ENCODE measurements at places on chromosomes 3 and 15.

GRCh38 chr3:190272747-190273146 lies 49.5 kb downstream of the CLDN1 start:
- no peak for DNase-seq

DNA sequence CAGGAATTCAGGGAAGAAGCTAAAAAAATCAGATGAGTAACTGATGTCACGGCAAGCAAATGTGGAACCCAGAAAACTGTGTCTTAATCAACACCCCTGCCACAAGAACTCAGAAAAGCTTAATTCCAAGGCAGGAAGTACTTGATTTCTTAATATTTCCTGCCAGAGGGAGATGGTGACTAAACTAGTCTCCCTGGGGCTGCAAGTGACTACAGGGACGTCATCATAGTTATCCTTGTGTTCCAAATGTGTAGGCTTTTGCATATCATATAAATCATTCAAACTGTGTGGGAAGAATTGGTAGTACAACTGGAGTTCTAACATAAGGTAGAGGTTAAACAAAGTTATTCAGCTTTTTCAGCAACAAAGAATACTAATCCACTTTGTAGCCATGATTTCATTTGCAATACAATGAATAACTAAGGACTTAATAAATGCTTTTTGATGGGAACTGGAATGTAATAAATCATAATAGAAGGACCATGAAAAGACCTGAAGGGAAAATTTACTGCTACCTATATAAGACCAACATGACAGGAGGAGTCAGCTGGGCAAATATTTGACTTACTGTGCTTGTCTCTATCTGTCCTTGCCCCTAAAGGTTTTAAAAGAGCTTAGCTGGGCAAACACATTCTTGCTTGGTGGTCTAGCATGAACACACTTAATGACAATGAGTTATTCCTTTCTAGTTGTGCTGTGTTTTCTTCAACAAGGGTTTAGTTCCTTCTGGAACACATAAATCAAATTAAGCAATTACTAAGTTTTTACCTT lies 76.0 kb upstream of the NECTIN3 start:
- DNase-seq = no peak

GRCh38 chr15:80579611-80580010 lies 115.5 kb upstream of the ABHD17C start:
- no peak for DNase-seq

DNA sequence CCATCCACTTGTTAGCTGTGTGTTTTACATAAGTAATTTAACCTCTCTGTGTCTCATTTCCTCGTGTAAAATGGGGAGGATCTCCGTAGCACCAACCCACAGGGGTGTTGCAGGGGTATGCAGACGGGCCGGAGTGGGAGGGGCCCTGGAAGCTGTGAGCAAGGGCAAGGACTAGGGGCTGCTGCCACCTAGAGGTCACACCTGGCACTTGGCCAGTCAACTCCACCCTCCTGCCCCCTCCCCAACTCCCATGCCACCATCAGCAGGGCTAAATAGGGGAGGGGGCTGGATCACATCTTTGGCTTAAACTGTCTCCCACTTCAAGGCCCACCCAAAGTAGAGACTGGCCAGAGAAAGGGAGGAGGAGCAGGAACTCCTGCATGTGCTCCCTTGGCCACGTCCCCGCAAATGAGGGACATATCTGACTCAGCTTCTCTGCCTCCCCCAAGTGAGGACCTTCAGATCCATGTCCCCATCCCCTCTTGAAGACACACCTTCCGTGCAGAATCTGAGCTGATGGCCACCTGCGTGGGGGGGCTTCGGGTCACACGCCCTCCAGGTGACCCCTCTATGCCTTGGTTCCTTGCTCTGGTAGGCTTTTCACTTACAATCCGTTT lies 2.6 kb downstream of the CCDC9B start:
- peak; percentile 28 for DNase-seq

- DNase-seq = no peak
Observed at GRCh38 chr15:58985443-58985842, 2.0 kb upstream of the RNF111 start.

- no peak for DNase-seq
Observed at GRCh38 chr3:56725175-56725574, 42.1 kb upstream of the TASOR start.

GRCh38 chr3:98778383-98778782 lies 15.2 kb downstream of the ST3GAL6 start:
- no peak for DNase-seq

- no peak for DNase-seq
Observed at GRCh38 chr3:156782921-156783320, 43.2 kb upstream of the LEKR1 start.

DNA sequence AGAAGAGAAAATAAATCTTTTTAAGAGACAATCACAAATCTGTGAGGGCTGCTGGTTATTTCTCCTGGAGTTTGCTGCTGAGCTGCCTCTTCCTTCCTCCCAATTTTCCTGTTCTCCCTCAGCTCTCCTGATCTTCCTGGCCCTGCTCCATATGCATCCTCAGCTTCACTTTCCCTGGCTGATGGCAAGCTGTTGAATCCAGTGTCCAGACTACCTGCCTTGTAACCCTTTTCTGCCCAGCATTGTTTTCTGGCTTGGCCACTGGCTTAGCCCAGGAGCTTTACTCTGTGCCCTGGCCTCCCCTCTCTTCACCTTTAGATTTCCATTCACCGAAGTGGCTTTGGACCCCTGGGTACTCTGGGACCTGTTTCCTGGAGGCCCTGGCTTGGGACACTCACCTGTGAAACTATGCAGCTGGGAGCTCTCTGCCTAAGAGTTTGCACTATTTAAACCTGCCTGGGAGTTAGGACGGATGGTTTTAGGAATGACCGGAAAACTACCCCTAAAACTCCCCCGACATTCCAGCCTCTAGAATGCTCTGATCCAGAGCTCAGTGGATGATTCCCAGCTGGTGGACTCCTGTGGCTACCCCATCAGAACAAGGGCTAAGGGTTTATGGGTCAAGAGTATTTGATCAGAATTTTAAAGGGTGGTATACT lies 90.0 kb downstream of the RBPMS2 start:
- DNase-seq = no peak

DNA sequence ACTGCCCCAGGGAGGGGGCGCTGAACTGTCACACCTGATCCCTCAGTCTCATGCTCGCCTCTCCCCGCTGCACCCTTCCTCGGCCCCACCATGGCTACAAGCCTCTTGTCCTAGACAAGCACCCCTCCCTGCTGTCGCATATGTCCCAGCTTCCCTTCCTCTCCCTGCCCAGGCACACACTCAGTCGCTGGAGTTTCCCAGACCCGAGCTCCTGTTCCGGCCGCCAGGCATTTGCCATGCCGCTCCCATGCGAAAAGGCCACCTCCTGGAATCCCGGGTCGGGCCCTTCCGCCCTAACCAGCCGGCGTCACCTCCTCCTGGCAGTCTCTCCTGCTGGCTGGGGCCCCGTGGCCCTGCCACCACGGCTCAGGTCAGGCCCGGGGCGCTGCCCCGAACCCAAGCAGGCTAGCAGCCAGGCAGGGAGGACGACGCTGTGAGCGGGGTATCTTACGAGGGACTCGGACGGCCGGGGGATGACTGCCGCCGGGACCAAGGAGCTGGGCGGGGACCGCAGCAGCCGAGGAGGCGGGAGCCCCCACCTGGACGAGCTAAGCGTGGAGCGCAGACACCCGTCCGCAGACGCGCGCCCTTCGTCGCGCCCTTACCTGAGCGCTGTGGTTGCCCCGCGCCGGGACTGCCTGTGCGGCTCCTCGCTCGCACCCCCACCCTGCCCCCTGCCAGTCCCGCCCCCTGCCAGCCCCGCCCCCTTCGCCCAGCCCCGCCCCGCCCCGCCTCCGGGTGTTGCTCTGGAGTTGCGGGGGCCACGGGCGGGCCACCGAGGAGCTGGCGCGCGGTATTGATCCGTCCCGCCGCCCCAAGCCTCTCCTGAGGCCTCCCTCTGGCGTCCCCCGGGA lies at the start of gene ALS2CL:
Gene ALS2CL, minus strand, starts transcription at position 642 of the 854 bp plus-strand sequence. CDS start 4,239 bp downstream, outside the sequence.
- DNase-seq = no peak

DNA sequence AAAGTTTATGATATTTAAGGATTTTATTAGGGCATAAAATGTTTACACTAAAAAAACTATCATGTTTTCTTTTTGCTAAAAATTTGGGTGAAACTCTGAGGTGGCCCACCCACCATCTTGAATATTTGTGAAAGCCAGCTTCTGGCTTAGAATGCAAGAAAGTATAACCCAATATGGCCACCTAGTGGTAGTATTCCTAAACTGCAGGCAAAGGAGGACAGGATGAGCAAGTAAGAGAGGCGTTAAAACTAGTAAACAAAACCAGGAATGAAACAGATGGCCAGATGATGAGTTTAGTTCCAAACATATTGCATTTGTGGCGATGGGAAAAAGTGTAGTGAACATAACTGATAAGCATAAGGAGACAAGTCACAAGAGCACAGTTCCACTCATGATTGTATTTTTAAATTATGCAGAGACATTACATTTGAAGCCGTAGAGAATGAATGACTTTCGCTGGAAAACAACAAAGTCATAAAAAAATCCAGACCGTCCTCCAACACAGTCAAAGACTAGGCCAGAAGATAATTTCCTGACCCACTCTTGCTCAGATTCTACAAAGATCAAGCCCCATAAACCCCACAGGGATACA lies 103.3 kb upstream of the PRTG start:
- DNase-seq = peak; percentile 32

DNA sequence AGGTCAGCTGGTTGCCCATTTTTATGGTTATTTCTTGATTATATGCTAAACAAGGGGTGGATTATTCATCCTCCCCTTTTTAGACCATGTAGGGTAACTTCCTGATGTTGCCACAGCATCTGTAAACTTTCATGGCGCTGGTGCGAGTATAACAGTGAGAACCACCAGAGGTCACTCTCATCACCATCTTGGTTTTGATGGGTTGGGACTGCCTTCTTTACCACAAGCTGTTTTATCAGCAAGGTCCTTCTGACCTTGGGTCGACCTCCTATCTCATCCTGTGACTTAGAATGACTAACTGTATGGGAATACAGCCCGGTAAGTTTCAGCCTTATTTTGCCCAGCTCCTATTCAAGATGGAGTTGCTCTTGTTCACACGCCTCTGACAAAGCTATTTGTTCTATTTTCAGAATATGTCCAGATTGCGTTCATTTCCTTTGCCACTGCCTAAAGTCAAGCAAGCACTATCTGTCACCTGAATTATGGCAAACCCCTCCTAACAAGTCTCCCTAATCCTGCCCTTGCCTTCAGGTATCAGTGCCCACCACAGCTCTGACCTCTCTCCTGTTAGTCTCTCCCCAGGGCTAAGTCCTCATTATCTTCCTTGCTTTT lies 308.5 kb downstream of the ROBO2 start:
- DNase-seq = no peak

DNA sequence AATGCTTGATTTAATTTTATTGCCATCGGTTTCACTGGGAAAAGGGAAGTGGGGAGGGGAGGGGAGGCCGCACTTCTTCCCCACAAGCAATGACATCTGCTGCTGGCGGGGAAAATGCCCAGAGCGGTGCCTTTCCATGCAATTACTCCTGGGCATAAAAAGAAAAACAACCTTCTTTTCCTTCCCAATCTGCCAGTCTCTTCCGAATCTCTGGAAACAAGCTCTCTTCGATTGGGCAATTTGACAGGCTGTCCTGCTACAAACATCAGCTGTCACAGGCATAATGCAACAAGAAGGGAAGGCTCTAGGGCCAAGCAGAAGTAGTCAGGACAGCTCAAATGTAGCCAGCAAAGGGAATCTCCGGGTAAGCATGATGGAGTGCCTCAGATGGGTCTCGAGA lies 93.4 kb upstream of the STRIT1 start:
- no peak for DNase-seq

- no peak for DNase-seq
Observed at GRCh38 chr15:67120009-67120838, 54.8 kb downstream of the SMAD3 start.

- DNase-seq = no peak
Observed at GRCh38 chr15:90037961-90038631, 37.0 kb downstream of the ZNF710 start.

DNA sequence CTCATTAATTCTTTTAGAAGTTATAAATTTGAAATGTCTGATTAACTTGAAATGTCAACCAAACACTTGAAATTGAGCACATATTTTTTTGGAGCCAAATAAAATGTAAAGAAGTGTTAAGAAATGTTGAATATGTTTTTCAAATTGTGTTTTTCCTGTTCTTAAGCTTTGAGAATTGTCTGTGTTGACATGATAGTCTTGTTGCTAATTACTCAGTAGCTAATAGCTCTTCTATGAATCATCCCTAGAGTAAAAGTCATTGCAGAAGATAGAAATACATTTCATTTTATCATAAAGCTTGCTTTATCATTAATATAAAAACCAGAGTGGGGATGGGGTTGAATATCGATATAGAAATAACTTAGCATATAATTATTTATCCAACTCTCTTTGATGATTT lies 41.9 kb upstream of the ABHD10 start:
- DNase-seq = no peak

DNA sequence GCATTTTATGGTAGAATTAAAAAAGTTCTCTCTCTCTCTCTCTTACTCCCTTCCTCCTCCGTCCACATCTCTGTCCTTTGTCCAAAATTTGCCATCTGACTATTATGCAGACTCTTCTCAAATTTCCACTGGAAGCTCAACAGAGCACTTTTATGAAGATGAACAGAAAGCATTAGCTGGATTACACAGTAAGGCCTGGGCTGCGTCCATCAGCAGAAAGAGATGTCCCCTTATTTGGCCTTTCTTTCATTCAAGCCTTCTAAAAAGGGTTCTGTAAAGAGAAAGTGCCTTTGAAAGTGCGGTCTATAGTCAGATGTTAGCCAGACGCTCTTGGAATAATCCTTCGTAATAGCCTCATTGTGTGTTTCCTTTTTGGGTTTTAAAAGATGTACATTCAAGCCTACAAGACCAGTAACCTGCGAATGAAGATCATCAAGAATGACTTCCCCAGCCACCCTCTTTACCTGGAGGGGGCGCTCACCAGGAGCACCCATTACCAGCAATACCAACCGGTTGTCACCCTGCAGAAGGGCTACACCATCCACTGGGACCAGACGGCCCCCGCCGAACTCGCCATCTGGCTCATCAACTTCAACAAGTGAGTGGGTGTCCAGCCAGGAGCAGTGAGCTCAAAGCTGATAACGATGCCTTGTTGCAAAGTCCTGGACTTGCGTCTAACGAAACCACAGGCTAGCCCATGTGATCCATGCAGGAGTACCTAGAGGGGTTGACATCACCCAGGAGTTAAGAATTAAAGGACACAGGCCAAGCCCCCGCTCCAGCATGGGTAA lies 53.1 kb downstream of the MESD start:
- no peak for DNase-seq

DNA sequence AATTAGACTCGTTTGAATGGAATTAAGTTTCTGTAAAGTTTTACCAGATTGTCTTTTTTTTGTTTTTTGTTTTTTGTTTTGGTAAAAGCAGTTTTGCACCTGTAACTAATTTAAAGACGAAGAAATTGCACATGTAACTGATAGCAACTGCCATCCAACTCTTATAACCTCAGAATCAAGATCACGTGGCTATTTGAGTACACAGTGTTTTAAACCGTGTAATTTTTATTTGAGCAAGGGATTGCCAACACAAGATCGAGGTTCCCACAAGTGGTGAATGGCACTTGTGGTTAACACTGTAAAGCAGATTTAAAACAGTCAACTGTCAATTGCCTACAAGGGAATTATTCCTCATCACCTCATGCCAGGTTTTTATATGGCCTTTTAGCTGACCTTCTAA lies 67.3 kb downstream of the PPARG start:
- no peak for DNase-seq

- DNase-seq = no peak
Observed at GRCh38 chr3:18070231-18070630, 327.8 kb upstream of the TBC1D5 start.
